Kidney (tissue), 22 donors: ENCODE measurements at places on chromosomes 5 and 9. TPM values are rescaled to one million over a fixed set of nuclear protein-coding genes. Genes with fewer than 3 reads are reported as not detected.

- no peak overlapping the region for H3K27ac ChIP-seq
- H3K36me3 ChIP-seq: no peaks in the 10 kb centered on the region
- no peaks in the 10 kb centered on the region for H3K27me3 ChIP-seq
- DNase-seq: no peak
- peaks cover 23% of the 10 kb centered on the region for H3K4me1 ChIP-seq
Measured at GRCh38 chr5:60674251-60675069, 25.5 kb downstream of the DEPDC1B start.

Gene DAB2IP
- polyA plus RNA-seq: 33.8 TPM

DNA sequence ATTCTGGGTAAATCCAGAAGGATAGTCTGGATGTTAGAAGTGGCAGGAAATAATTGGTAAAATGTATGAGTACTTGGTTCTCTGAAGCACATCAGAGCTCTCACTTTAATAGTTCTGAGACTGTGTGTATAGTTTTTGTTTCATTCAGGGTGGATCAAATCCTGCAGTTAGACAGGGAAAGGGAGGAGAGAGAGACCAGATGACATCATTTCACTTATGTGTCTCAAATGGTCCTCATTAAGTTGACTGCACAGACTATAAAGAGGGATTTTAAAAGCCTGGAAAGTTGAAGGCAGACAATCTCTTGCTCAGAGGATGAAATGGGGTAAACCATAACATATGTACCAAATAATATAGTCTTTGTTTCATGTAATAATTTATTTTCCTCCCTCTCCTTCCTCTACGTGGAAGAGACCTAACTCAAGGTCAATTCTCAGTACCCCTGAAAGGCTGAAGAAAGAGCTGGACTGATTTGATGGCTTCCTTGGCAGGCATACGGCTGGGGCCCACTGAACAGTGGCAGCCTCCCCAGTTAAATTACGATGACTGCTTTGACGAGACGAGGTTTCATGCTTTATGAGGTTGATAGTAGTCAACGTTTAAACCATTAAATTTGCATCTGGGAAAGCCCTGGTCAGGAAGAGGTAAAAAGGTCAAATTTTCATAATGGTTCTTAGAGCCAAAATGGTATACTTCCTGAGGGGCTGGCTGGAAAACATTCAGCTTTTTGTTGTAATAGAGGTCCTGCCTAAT is 395.1 kb upstream of the RPS23 start:
- DNase-seq: no peak
- no peak overlapping the region for H3K4me3 ChIP-seq
- no peaks in the 10 kb centered on the region for H3K4me1 ChIP-seq
- no peak overlapping the region for H3K27ac ChIP-seq
- no peaks in the 10 kb centered on the region for H3K27me3 ChIP-seq
- H3K36me3 ChIP-seq: no peaks in the 10 kb centered on the region

Gene TAF11L14
- polyA plus RNA-seq: not detected

Gene CBY3
- not detected for polyA plus RNA-seq

GRCh38 chr5:72472666-72473422 is 34.4 kb downstream of the ZNF366 start:
- H3K27ac ChIP-seq: no peak overlapping the region
- no peak overlapping the region for H3K4me3 ChIP-seq
- no peak for DNase-seq
- H3K27me3 ChIP-seq: no peaks in the 10 kb centered on the region
- no peaks in the 10 kb centered on the region for H3K36me3 ChIP-seq

DNA sequence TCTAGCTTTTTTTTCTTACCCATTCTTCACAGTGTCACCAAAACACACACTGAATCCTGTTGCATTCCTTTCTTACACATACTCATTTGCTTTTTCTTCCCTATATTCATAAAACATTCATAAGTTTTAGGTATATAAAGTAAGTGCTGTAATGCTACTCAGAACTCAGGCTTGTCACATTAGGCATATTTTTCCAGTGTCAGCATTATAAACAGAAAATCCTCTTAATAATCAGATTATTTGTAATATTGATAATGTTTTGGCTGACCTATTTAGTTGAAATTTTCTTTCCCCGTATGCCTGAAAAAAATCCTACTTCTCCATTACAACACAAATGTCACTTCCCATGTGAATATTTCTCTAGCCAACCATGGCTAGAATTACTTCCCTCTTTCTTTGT is 743.0 kb upstream of the NUDT12 start:
- DNase-seq: no peak
- no peaks in the 10 kb centered on the region for H3K27me3 ChIP-seq
- H3K27ac ChIP-seq: no peak overlapping the region
- H3K4me3 ChIP-seq: no peak overlapping the region
- H3K36me3 ChIP-seq: no peaks in the 10 kb centered on the region

DNA sequence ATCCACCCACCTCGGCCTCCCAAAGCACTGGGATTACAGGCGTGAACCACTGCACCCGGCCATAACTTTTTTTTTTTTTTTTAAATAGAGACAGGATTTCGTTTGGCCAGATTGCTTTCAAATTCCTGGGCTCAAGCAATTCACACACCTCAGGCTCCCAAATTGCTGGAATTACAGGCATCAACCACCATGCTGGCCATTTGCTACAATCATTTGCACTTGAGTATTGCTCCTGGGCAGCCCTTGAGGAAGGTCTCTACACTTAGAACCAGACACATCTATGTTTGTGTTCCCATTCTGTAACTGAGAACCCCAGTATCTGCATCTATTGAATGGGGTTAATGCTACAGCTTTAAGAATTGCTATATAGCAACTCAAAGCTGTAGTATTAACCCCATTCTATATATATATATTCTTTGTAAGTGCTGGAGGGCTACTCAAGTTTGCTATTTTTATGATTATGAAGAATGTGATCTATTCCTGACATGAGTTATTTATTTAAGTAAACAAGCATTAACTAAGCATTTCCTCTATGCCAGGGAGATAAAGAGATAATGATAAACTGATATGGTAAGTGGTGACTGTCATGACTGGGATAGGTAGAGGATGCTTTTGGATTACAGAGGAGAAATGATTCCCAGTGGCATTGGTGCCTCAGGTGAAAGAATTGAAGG is 496.5 kb upstream of the TNC start:
- DNase-seq: no peak
- H3K4me1 ChIP-seq: no peaks in the 10 kb centered on the region
- no peak overlapping the region for H3K4me3 ChIP-seq
- no peaks in the 10 kb centered on the region for H3K36me3 ChIP-seq
- H3K27me3 ChIP-seq: no peaks in the 10 kb centered on the region

Gene POLR3G
- 1.0 TPM for polyA plus RNA-seq
